ENCODE measurements at places on chromosomes 11 and 22.
A peak's percentile ranks its signal among the peaks of the same experiment; 100 is the strongest.

- no peak for DNase-seq
Measured at GRCh38 chr11:41099654-41100053, 359.8 kb downstream of the LRRC4C start.

GRCh38 chr11:22199243-22199642 is 6.4 kb downstream of the ANO5 start:
- no peak for DNase-seq

DNA sequence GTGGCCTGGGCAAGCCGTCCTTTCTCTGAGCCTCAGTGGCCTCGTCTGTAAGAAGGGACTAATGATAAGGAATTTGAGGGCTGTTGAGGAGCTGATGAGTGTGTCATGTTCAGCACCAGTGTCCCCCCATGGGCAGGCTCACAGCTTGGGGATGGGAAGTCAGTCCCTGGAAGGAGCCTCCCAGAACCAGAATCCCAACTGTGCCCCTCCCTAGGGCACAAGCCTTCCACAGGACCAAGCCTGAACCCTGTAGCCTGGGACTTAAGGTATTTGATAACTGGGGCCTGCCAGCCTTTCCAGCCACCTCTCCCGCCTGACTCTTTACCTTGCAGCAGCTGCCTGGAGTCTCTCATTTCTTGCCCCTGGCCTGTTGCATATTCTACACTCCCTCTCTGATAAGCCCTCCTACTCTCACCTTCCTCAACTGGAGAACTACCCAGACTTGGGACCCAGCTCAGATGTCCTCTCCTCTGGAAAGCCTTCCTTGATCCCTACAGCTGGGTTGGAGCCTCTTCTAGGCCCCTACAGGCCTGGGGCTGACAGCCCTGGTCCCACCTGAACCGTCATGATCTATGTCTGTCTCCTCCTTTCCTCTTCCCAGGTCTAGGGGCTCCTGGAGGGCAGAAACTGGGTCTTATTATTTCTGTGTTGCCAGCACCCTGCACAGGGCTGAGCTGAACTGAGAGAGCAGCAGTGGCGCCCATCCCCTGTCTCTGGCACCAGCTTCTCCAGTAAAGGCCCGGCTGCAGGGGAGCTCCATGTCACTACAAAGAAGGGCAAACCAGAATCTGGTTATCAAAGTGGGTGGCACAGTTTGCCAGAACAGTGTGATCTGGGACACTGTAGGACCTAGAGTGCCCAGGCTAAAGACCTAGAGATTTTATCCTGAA is 1.6 kb downstream of the P2RY2 start:
- DNase-seq, result no peak

DNA sequence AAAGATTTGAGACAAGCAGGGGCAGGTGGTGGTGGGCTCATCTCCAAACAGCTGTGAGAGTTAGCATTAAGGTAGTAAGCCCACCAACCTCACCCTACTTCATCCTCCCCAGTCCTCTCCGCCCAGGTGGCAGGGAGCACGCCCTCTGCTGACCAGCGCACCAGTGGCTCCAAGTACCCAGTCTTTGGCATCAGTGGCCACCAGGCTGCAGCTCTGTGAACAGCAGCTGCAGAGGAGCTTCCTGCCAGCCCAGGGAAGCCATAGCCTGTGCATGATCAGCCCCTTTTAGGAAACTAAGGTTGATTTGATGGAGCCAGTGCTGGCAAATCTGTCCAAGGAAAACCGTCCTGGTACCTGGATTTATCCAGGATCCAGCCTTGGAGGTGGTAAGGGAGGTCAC is 21.7 kb downstream of the CAVIN3 start:
- DNase-seq, result peak; percentile 45

Data from HFFc6 (cell line).